ENCODE measurements at places on chromosomes 13 and 19.

GRCh38 chr13:96794669-96795068, 199.6 kb downstream of the OXGR1 start:
- no peak for DNase-seq

DNA sequence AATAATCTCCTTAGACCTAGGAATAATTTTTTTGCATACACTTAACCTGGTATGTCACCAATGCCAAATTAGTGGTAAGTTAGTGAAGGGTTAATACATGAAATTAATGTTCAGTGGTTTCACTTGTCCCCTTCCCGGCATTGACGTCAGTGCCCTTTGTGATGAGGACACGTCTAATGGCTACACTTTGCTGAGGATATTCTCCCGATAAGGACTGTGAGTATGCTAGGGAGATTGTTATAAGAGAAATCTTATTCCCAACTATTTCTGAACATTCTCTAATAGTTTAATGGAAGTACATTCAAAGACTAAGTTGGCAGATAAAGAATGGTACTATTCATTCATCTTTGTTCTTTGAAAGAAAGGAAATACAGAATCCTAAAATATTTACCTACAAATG, 102.4 kb downstream of the TNFRSF19 start:
- no peak for DNase-seq

DNA sequence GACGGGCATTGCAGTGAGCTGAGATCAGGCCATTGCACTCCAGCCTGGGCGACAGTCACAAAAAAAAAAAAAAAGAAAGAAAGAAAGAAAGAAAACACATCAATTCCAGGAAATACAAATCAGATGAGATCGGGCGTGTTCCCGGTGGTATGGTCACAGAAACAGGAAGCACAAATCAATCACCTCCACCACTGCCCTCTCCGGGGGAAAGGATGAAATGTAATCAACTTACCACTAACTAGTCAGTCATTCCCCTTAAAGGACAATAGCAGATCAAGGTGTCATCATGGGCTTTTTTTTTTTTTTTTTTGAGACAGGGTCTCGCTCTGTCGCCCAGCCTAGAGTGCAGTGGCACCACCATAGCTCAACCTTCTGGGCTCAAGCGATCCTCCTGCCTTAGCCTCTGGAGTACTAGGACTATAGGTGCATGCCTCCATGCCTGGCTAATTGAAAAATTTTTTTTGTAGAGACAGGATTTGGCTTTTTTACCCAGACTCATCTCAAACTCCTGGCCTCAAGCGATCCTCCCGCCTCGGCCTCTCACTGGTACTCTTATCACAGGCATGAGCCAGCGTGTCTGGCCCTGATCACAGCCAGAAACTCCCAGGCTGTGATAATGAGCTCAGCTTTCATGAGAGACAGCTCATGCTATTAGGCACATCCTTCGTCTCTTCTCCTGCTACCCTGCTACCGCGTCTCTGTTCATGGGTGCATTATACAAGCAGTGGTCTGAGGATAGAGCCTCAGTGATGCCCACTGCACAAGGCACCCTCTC, 6.8 kb upstream of the DPRX start:
- DNase-seq: no peak

DNA sequence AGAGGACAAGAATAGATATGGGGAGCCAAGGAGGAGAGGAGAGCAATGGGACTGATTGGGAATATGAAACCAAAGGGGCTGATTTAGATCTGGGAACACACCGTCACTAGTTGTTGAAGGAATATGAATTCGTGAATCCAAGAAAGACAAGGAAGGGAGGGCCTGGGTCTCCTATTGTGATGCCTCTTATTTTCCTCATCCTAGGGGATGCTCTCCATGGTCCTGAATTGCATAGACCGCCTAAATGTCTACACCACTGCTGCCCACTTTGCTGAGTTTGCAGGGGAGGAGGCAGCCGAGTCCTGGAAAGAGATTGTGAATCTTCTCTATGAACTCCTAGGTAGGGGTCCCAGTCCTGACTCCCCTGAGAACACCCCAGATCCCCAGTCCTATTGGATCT, 21.5 kb downstream of the RYR1 start:
- DNase-seq: no peak

DNA sequence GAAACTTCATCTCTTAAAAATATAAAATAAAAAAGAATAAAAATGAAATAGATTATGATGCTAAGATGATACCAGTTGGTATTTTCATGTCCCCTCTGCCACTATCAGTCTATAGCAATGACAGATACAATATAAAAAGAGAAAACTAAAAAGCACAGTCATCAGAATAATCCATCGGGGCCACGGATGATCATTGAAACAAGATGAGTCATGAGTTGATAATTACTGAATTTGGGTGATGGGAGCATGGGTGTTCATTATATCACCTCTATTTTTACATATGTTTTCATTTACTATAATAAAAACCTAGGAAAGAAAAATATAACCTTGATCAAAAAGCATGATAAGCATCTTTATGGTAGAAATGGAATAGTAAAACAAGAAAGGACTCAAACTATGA, 41.1 kb downstream of the PIBF1 start:
- no peak for DNase-seq

DNA sequence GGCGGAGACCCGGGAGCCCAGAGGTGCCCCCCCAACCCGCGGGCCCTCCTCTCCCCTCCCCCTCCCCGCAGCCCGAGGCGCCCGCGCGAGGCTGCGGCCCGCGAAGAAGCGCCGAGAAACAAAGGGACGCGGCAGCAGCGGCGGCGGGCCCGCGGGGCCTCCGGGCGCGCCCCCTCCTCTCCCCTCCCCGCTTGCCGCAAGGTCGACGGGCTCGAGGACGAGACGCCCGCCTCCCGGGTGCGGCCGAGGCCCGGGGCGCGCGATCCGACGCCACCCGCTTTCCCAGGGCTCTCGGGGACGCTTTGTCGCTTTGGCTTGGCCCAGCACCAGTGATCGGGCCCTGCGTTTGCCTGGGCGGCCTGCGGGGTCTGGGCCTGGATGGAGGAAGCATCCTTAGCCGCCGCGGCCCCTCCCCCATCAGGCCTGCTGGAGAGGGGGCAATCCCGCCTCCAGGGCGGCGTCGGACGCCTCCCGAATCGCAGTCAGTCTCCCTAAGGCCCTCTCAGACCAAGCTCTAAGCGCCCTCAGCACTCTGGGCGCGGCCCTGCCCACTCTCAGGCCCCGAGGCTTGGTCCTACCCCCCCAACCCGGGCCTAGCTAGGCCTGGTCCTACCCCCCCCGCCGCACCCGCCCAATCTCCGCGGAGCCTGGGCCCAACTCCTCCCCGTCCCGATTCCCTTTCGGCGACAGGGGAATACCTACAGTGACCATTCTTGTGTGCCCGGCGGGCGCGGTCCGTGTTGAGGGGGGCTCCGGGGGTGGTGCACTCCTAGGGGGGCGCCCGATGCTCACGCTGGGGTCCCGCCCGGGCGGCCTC, 740 bp downstream of the ELAVL3 start:
- DNase-seq: no peak

DNA sequence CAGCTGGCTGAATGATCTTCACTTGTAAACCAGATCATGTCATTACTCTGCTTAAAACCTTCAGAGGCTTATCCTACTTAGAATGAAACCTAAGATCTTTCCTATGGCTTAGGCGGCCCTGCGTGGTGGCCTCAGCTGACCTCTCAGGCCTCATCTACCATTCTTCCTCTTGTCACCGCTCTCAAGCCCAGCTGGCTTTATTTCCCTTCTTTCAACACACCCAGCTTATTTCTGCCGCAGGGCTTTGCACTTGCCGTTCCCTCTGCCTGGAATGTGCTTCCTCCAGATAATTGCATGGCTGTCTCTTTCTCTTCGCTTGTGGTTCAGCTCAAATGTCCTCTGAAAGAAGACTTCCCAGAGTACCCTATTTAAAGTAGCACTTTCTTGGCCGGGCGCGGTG, 3.6 kb upstream of the ASF1B start:
- DNase-seq: no peak

DNA sequence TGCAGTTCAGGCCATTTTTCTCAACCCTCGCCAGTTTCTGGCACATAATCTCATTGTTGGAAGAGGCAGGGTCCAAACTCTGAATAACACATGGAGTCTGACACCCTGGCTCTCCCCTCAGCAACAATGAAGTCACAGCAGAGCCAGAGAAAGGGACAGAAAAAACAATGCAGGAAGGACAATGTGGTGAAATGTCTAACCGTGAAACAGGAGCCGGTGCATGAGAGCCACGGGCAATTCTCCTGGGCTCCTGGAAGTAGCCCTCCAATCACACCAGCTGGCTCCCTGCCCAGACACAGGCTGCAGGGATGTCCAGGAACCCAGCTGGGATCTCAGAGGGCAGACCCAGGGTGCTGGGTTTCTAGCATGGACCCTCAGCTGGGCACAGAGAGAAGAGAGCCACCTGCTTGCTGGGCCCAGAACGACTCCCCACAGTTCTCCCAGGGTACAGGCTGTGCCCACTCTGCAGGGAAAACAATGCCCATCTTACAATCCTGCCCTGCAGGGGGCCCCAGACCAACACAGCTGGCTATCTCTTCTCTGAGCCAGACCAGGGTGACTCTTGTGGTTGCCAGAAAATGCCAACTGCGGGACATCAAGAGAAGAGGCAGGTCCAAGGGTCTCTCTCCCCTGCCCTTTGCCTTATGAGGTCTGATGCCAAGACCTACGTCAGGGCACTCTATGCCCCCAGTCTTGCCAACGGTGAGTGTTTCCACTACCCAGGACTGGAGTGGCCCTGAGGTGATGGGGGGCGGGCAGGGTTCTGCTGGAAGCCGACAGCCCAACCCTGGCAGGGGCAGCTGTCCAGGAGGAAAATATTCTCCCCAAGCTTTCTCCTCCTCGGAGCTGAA, 64.5 kb downstream of the CEBPG start:
- DNase-seq: no peak

- peak; percentile 39 for DNase-seq
These were observed 4.8 kb upstream of the TM9SF2 start for GRCh38 chr13:99496184-99497142.

DNA sequence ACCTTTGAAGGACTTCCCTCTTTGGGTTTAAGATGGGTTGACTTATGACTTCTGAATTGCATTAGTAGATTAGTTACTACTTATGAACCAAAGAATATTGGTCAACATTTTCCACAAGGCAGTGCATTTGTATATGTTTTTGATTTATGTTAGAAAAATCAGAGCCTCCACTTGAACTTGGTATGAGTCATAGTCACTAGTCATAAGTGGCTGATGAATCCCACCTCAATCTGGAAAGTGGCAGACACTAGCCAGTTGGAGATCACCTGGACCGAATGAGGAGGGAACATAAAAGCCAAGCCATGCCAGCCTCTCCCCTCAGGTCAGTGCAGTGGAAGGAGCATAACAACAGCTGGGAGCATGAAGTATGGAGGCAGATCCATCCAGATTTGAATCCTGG, 39.3 kb upstream of the SPART start:
- DNase-seq: no peak

DNA sequence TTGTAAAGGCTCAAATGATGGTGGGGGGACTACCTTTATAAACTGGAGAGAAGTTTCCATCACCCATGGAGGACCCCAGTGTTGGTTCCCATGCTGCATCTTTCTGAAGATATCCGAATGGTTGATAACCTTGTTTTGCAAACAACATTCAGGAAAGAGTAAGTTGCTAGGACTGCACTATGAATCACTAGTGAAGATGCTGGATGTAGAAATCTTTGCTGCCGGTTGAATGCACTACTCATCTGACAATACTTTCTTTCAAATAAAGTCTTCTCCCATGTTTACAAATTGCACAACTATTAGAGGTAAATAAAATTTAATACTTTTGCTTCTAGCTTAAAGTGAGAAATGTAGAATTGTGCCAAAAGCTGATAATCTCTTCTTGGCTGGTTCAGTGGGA, 198.4 kb upstream of the SLITRK6 start:
- no peak for DNase-seq

GRCh38 chr13:34167347-34167746, 349.4 kb downstream of the RFC3 start:
- DNase-seq: no peak

GRCh38 chr13:42395086-42395821, 123.3 kb downstream of the AKAP11 start:
- DNase-seq: no peak

- no peak for DNase-seq
These were observed 6.0 kb upstream of the AMER2 start for GRCh38 chr13:25178070-25178469.

DNA sequence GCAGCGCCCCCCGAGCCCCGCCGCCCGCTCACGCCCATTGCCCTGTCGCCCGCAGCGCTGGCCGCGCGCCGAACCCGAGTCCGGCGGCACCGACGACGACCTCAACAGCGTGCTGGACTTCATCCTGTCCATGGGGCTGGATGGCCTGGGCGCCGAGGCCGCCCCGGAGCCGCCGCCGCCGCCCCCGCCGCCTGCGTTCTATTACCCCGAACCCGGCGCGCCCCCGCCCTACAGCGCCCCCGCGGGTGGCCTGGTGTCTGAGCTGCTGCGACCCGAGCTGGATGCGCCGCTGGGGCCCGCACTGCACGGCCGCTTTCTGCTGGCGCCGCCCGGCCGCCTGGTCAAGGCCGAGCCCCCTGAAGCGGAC, 518 bp downstream of the KLF2 start:
- peak; percentile 47 for DNase-seq

GRCh38 chr19:52638601-52639000, 446 bp upstream of the ZNF83 start:
- DNase-seq: no peak

DNA sequence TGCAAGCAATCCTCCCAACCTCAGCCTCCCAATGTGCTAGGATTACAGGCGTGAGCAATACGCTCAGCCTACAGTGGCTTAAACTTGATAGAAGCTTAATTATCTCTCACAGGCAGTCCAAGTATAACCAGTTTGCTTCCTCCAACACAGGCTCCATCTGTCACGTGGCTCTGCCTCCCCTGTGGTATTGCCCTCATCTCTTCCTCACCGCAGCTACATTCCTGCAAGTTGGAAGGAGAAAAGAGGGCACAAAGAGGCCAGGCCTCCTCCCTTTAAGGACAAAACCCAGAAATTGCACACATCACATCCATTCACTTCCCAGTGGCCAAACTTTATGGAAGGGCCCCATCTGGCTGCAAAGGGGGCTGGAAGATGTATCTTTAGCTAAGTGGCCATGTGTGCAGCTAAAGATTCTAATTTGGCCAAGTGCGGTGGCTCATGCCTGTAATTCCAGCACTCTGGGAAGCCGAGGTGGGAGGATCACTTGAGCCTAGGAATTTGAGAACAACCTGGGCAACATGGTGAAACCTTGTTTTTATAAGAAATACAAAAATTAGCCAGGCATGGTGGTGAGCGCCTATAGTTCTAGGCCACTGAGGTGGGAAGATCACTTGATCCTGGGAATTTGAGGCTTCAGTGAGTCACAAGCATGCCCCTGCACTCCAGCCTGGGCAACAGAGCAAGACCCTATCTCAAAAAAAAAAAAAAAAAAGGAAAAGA, 3.1 kb upstream of the SDHAF1 start:
- no peak for DNase-seq

- peak; percentile 71 for DNase-seq
These were observed at the start of gene FCHO1 for GRCh38 chr19:17751103-17751911. TSS of gene FCHO1 (plus strand) at chr19:17751477. CDS start at chr19:17755165, 3,688 bp downstream.

GRCh38 chr19:2236314-2237050, at the start of the genes PLEKHJ1 and SF3A2:
TSS of gene PLEKHJ1 (minus strand) at chr19:2236329. CDS start at chr19:2236248, 81 bp downstream.
TSS of gene SF3A2 (plus strand) at chr19:2236824. CDS start at chr19:2243419, 6,595 bp downstream.
- peak; percentile 96 for DNase-seq

All from activated CD8-positive, alpha-beta memory T cell treated with anti-CD3 and anti-CD28 coated beads for 1 hour (primary cell).